ENCODE measurements at places on chromosomes 7 and 10.
A peak's percentile ranks its signal among the peaks of the same experiment; 100 is the strongest.

DNA sequence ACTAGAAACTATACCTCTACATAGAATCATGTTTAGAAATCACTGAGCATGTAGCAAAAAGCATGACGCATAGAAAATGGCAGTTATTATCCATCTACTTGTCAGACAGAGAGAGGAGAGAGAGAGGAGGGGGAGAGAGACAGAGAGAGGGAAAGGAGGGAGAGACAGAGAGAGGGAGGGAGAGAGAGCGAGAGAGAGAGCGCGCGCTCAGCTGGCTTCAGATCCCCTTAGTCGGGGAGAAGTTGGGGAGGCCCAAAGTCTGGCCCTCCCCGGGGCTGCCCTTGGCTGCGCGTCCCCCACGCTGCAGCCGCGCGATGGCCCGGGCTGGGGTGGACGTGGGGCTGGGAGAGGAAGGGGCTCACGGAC, 37.0 kb downstream of the CNPY1 start:
- DNase-seq, result no peak

- DNase-seq, result no peak
Observed at GRCh38 chr7:115094163-115094562, 172.3 kb downstream of the MDFIC start.

GRCh38 chr10:54064215-54064614, 736.8 kb downstream of the PCDH15 start:
- no peak for DNase-seq

- DNase-seq, result no peak
Observed at GRCh38 chr7:148701414-148701813, 2.7 kb downstream of the CUL1 start.

GRCh38 chr7:123966936-123967335, 41.9 kb downstream of the SPAM1 start:
- no peak for DNase-seq

GRCh38 chr7:134947329-134947728, 39.0 kb upstream of the AGBL3 start:
- DNase-seq, result no peak

GRCh38 chr10:61543831-61544230, 90.7 kb upstream of the TMEM26 start:
- no peak for DNase-seq

DNA sequence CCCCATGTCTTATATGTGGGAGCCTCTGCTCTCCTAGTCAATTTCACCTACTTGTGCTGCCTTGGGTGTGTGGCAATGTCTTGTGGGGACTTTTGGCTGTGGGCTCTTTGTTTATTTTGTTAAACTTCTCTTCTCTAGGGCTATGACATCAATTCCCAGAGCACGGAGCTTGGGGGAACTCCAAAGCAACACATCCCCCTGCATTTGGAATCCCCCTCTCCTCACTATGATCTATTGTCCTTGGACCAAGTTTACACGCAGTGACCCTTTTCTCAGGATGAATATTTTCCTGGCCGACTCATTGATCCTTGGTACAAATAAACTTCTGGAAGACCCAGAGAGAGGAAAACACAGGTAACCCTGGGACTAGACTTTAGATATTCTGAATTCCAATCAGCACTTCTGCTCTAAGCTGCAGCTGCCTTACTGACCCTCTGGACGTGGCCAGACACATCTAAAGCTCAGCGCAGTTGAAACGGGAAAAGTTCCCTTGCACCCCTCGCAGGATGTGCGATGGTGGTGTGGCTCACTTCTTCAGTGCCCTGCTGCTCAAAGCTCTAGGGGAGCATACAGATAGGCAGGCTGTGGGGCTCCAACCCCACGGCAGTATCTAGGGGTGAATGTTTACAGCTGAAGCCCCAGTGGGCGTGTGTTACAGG, 110.8 kb downstream of the TMEM178B start:
- DNase-seq, result no peak

GRCh38 chr10:33635967-33636515, 301.6 kb upstream of the NRP1 start:
- peak; percentile 33 for DNase-seq

- no peak for DNase-seq
Observed at GRCh38 chr10:48603421-48604038, 1.3 kb downstream of the ARHGAP22 start.

DNA sequence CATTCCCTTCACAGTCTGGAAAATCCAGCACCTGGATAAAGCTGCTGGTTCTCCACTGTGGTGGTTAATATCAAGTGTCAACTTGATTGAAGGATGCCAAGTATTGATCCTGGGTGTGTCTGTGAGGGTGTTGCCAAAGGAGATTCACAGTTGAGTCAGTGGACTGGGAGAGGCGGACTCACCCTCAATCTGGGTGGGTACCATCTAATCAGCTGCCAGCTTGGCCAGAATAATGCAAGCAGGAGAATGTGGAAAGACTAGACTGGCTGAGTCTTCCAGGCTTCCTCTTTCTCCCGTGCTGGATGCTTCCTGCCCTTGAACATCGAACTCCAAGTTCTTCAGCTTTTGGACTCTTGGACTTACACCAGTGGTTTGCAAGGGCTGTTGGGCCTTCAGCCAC, 48.4 kb downstream of the C10orf143 start:
- DNase-seq, result no peak

GRCh38 chr10:123421461-123421860, 244.7 kb upstream of the GPR26 start:
- DNase-seq, result no peak

GRCh38 chr10:44334621-44335184, 50.2 kb downstream of the CXCL12 start:
- no peak for DNase-seq

DNA sequence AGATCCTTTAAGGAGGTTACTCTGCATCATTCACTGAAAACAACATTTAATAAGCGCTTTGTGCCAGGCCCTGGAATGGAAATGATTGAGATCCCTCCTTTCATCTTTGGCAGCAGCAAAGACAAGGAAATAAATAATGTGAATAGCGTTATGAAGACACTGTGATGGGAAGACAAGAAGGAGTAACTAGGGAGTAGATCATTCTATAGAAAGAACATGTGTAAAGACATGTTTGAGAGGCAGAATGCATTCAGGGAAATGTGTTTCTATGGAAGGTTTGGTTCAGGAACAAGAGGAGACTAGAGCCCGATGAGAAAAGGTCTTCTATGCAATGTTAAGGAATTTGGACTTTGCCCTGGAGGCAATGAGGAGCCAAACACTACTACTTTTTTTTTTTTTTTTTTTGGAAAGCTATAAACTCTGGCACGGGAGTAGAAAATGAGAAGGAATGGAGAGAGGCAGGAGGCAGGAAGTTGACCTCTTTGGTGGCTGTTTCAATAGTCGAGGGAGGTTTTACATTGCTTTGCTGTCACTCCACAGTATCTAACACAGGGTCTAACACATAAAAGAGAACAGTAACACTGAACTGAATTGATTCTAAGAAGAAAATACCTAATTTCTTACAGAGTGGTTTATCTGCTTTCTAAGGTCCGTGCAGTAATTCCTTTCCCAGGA, 44.9 kb downstream of the SMURF1 start:
- DNase-seq, result no peak

- DNase-seq, result no peak
Observed at GRCh38 chr10:3763035-3763456, 22.0 kb downstream of the KLF6 start.

GRCh38 chr7:2029211-2029905, 203.4 kb downstream of the MAD1L1 start:
- no peak for DNase-seq

DNA sequence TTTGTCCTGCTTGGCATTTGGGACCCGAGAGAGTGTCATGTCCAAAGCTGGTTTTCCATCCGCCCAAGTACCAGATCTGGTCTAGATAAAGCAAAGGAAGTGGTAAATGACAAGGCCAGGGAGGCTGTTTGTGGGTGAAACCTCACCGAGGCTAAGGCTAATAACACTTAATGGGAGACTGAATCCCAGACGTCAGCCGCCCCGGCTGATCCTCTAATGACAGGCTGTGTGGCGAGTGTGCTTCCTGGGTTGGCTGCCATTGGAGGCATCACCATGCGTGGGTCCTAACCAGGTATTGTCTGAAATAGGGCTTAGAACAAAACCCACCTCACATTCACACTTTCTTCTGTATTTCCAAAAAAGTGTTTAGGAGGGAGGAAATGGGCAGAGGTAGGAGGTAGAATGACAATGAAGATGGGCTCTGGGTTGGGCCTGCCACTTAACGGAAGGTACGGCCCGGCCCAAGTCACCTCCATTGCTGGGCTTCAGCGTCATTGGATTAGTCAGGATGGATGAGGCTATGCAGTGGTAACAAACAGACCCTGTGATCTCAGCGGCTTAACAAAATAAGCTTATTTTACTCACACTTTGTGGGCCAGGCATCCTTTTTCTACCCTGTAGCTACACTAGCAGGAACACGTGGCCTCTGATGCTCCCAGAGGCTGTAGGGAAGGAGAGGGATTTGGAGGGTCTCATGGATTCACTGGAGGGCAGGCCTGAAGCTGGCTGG, 59.7 kb downstream of the PROSER2 start:
- DNase-seq, result no peak

DNA sequence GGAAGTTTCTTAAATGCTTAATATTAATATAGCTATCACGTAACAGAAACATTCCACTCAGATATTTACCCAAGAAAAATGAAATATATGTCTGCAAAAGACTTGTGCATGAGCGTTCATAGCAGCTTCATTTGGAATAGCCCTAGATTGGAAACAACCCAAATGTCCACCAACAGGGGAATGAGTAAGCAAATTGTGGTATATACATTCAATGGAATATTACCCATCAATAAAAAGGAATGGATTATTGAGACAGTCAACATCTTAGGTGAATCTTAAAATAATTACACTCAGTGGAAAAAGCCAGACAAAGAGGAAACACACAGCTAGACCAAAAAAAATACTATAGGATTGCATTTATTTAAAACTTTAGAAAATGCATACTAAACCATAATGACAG, 90.4 kb upstream of the KAT6B start:
- DNase-seq, result no peak

GRCh38 chr7:25288556-25289307, 60.4 kb upstream of the NPVF start:
- no peak for DNase-seq

DNA sequence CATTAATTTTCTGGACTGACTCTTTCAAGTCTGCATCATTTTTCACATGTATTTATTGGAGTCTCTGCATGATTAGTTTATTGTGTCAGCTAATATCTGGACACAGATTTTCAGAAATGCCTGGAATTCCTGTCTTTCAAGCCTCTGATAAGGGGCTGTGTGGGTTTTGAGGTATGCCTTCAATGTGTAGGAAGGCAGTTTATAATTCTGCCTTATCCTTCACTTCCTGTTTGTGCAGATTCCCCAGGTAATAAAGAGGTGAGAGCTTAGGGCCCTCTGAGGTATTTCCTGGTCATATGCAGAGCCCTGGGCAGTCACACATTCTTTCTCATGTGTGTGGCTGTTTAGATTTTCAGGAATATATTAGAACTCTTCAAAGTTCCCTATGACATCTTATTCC, 79.4 kb upstream of the PRKCQ start:
- DNase-seq, result no peak

GRCh38 chr7:30312178-30312577, 27.8 kb downstream of the ZNRF2 start:
- DNase-seq, result no peak

- DNase-seq, result peak; percentile 12
Observed at GRCh38 chr10:51999096-51999495, 299.7 kb upstream of the CSTF2T start.

DNA sequence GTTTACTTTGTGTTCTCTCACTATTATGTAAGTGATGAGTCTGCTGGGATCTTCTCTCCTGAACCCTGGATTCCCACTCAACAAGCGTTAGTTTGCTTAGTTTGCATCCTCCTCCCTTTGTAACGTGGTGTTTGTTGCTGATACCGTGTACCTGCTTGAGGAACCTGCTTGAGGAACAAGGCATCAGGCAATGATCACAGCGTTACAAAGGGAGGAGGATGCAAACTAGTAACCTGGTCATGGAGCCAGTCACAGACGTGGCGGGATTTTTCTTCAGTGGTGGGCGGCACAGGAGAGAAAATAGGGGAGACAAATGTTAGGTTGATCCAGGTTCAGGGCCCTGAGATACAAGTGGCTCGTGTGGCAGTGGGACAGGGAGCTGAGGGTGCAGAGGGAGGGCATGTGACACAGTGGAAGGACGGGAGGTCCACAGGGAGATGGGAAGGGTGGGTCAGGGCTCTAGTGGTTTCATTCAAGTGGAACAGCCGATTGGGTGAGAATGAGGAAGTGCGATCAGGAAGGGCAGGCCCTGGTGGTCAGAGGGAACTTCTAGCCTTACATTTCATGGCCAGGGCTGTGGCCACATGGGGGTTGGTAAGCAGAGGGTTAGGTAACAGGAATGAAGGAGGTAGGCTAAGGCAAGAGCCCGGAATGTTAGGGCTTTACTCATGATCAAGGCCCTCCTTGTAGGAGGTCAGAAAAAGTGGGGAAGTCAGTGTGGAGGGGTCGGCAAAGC, 38.0 kb downstream of the SNX10 start:
- no peak for DNase-seq

GRCh38 chr7:135273581-135273980, 39.9 kb downstream of the STRA8 start:
- no peak for DNase-seq

DNA sequence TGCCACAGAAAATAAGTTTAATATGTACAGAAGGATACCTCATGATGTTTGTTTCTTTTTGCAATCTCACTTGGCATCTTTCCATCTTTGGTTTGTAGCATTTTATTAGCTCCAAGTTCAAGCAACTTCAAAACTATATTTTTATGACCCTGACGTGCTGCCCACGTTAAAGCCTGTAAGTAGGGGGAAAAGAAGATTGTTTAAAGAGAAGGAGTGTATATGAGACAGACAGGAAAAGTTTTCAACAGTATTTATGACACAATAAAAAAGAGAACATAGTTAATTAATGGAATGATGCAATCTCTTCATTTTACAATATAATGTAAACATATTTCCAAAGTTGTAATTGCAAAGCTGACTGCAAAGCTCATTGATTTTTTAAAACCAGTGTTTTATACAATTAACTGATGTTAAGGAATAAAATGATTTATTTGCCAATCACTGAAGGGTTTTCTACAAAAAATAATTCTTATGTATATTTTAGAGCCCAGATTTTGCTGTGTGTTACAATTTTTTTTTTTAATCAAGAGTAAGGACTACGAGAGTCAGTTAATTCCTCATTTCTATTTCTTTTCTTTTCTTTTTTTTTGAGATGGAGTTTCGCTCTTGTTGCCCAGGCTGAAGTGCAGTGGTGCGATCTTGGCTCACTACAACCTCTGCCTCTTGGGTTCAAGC, 42.5 kb downstream of the ASZ1 start:
- no peak for DNase-seq

- DNase-seq, result no peak
Observed at GRCh38 chr7:137000621-137001020, 132.2 kb downstream of the CHRM2 start.

GRCh38 chr7:22113041-22113440, 167.3 kb upstream of the CDCA7L start:
- no peak for DNase-seq

DNA sequence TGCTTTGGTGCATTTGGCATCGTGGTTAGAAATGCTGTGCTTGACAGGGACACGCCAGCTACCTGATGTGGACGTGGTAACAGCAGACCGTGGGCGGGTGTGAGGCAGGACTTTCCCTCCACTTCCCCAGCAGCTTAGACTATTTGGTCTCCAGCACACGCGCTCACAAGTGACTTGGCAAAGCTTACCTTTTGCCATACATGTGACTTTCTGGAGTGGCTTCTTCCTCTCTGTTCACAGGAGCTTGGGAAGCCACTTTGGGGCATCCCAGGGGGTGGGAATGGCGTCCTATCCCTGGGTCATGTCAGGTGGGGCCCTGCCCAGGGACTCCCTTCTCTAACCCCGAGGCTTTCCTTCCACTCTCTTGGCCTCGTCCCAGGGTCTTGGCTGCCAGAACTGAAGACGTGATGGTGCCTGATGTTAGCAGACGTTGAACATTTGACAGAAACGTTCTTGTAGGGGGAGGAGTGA, 228.7 kb upstream of the KLF6 start:
- DNase-seq, result no peak

Measured in SK-N-SH (cell line).